ENCODE measurements at places on chromosomes 6 and 20. TPM values are rescaled to one million over a fixed set of nuclear protein-coding genes. Genes with fewer than 3 reads are reported as not detected.

Gene KIAA1755
- 3.6 TPM for polyA plus RNA-seq

Gene SRSF12
- 0.38 TPM for polyA plus RNA-seq

Gene TRAPPC3L
- polyA plus RNA-seq: not detected

Gene MOXD1
- 14.8 TPM for polyA plus RNA-seq

Gene EFCAB8
- not detected for polyA plus RNA-seq

Gene TNNC2
- 12.4 TPM for polyA plus RNA-seq

Gene ADGRF5
- 2.4 TPM for polyA plus RNA-seq

Gene JAG1
- polyA plus RNA-seq: 26.3 TPM

Gene MLN
- not detected for polyA plus RNA-seq

Gene USP49
- 1.2 TPM for polyA plus RNA-seq

Gene NOTCH4
- 7.3 TPM for polyA plus RNA-seq

Gene C4A
- polyA plus RNA-seq: 42.2 TPM

Gene TULP4
- polyA plus RNA-seq: 1.7 TPM

Gene SLC17A2
- polyA plus RNA-seq: not detected

Gene VSX1
- polyA plus RNA-seq: not detected

Gene RBPJL
- polyA plus RNA-seq: 2.7 TPM

Gene CTCFL
- polyA plus RNA-seq: not detected

Gene CHRNA4
- polyA plus RNA-seq: not detected

Gene OR12D3
- not detected for polyA plus RNA-seq

Measured in stomach (tissue), 19 donors.